CD8-positive, alpha-beta memory T cell (primary cell): ENCODE measurements at places on chromosomes 13 and 19.

- no peak for DNase-seq
Observed at GRCh38 chr19:11404588-11405222, 14.4 kb downstream of the RGL3 start.

DNA sequence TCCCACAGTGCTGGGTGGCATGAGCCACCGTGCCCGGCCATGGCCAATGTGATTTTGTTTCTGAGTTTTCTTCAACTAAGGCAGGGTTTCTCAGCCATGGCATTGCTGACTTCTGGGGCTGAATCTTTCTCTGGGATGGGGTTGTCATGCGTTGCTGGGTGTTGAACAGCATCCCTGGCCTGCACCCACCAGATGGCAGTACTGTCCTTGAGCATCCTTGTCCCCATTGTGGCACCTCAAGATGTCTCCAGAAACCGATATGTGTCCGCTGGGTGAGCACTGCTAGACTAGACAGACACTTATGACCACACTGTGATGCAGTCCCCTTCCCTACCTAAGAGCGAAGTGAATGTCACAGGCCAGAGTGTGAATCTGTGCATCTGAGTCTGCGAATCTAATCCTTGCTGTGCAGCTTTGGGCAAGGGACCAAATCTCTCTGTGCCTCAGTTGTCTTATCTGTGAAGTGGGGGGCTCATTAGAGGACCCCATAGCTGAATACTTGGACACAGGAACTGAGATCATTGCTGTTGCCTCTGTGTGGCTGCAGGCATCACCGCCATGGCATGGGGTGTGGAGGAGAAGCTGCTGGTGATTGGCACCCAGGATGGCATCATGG lies 50.3 kb upstream of the SIN3B start:
- peak; percentile 52 for DNase-seq

- no peak for DNase-seq
Observed at GRCh38 chr13:106331116-106331515, 204.3 kb downstream of the EFNB2 start.

DNA sequence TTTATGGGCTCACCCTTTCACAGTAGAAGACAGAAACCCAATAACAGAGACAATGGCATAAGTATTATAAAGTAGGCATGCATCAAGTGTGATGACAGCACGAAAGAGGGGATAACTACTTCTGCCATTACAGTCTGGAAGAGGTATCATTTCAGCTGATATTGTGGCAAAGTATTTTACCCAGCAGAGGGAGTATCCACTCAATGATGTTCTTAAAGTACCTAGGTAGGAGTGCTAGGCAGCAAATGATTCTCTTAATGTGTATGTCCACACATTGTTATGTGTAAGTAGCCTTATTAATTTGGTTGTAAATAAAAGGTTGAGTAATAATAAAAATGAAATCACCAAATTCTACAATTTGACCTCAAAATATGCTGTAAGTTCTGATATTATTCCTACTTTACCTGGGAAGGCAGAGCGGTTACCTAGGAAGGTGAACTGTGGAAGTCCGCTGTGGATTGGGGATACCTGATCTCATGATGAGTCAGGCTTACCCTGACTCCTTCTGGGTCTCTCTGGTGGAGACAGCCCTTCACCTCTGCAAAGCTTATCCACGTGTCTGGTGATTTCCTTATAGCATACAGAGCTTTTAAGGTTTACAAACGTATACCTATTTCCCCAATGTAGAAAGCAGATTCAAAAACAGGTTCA lies 4.1 kb upstream of the UBAC2 start:
- DNase-seq, result no peak

- no peak for DNase-seq
Observed at GRCh38 chr13:75968103-75968838, 332.1 kb downstream of the LMO7 start.

- DNase-seq, result no peak
Observed at GRCh38 chr13:38570706-38571105, 116.2 kb upstream of the FREM2 start.

DNA sequence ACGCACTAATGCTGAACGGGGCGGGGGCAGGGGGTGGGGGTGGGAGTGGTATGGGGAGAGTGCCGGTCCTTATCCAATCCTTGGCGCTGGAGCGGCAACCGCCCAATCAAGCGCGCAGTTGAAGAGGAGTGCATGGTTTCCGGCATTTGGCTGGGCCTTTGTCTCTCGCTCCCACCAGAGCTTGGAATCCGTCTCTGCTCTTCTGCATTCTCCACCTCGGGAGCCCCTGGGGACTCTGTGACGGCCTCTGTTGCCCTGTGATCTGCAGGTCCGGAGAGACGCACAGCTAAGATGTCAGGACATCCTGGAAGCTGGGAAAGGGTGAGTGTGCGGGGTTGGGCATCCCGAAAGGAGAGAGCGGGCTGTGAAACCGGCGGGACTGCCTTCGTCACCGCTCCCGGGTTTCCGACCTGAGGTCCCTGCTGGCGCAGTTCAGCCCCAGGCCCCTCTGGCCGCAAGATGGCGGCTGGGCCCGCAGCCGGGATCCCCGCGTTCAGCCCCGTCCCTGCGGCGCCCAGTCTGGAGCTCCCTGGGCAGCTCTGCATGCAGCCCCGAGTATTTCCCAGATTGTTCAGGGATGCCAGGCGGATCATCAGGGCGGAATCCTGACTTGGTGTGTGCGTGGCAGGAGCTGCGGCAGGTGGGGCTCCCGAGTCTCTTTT lies 53.6 kb upstream of the ZNF254 start:
- peak; percentile 84 for DNase-seq

GRCh38 chr13:92103689-92104153 lies 705.3 kb downstream of the GPC5 start:
- DNase-seq, result no peak

DNA sequence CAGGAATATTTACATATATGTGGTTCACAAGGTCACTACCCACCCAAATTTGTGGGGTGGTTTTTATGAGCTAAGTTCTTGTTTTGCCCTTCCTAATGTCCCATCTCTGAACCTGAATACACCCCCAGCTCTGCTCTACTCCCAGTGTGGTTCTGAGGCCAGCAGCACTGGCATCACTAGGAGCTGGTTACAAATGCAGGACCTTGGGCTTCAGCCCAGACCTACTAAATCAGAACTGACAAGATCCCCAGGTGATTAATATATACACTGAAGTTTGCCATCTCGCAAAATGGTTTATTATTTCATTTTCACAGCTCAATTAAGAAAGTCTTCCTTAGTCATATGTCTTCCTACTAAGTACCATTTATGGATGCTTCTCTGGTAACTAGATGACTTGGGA lies 67.9 kb downstream of the FOXO1 start:
- no peak for DNase-seq

- peak; percentile 97 for DNase-seq
Observed at GRCh38 chr19:2050991-2051772, at the start of gene MKNK2. Gene MKNK2, minus strand, starts transcription at chr19:2051244. Its CDS starts 393 bp downstream, at chr19:2050851.

DNA sequence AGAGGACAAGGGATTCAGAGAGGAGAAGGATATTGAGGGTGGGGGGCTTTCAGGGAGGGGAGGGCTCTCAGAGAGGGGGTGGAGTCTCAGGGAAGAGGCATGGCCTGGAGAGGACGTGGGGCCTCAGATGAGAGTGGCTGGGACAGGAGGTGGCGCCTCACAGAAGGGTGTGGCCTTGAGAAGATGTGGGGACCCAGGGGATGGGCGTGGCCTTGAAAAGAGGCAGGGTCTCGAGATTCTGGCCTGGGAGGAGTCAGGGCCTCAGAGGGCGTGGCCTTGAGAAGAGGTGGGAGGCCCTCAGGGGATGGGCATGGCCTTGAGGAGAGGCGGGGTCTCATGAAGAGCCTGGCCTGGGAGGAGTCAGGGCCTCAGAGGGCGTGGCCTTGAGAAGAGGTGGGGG lies 23.7 kb upstream of the TNFSF14 start:
- DNase-seq, result no peak

- DNase-seq, result no peak
Observed at GRCh38 chr19:11257846-11258380, 4.4 kb downstream of the DOCK6 start.

DNA sequence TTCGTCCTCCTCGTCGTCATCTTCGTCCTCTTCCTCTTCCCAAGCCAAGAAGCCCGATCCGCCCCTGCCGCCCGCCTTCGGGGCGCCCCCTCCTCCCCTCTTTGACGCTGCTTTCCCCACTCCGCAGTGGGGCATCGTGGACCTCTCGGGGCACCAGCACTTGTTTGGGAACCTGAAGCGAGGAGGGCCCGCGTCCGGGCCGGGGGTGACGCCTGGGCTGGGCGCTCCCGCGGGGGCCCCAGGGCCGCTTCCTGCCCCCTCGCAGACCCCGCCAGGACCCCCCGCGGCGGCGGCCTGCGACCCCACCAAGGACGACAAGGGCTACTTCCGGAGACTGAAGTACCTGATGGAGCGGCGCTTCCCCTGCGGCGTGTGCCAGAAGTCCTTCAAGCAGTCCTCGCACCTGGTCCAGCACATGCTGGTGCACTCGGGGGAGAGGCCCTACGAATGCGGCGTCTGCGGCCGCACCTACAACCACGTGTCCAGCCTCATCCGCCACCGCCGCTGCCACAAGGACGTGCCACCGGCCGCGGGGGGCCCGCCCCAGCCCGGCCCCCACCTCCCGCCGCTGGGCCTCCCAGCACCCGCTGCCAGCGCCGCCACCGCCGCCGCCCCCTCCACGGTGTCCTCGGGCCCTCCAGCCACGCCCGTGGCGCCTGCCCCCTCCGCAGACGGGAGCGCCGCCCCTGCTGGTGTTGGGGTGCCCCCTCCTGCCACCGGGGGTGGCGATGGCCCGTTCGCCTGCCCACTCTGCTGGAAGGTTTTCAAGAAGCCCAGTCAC lies 8.7 kb downstream of the ZNF865 start:
- DNase-seq, result no peak

DNA sequence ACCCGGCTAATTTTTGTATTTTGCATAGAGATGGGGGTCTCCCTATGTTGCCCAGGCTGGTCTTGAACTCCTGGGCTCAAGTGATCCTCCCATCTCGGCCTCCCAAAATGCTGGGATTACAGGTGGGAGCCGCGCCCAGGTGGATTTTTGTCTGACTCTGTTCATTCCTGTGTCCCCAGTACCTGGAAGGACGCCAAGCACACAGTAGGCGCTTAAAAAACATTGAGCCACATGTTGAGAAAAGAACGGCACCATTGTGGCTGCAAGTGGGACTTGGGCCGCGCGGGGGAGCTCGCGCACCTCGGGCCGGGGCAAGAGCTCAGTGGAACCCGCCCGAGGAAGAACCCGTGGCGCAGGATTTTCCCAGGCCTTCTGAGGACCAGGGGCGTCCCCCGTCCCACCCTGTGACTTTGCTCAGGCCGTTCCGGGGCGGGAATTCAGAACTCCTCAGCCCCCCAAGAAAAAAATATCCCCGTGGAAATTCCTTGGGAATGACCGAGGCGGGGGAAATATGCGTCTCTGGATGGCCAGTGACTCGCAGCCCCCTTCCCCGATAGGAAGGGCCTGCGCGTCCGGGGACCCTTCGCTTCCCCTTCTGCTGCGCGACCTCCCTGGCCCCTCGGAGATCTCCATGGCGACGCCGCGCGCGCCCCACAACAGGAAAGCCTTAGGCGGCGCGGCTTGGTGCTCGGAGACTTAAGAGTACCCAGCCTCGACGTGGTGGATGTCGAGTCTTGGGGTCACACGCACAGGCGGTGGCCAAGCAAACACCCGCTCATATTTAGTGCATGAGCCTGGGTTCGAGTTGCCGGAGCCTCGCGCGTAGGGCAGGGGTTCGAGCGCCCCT lies 1.4 kb upstream of the ICAM1 start:
- peak; percentile 83 for DNase-seq

- DNase-seq, result no peak
Observed at GRCh38 chr13:79740991-79741390, 260.0 kb downstream of the NDFIP2 start.

DNA sequence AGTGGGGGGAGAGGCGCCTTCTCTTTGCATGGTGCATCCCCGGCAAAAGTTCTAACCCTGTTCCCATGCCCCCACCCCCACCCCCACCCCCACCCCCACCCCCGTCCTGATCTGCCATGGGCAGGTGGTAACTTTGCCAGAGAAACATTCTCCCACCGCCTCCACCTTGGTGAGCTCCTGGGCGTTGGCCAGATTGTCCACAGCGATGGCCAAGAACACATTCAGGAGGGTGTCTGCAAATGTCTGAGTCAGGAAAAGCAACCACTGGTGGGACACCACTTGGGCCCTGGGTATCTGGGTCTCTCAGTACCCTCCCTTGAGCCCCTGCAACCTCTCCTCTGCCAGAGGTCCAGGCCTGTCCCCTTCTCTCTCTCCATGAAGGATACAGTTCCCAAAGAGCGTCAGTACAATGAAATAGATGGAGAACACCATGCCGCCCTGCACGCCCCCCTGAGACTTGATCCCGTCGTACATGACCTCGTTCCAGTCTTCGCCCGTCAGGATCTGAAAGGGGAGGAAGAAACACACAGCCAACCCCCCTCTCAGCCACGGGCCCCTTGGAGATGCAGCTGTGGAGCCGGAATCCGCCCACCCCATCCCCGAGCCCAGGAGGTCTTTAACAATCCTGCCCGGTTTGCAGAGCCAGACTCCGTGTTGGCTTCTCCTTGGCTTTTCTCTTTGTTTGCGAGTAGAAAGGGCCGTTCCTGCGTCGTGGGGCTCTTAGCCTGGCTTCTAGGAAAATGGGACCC lies 153.3 kb downstream of the IER2 start:
- DNase-seq, result no peak

GRCh38 chr13:107641574-107641973 lies 573.8 kb downstream of the LIG4 start:
- no peak for DNase-seq
